ENCODE measurements at places on chromosomes 6 and 20.

- DNase-seq, result no peak
These were observed 24.8 kb upstream of the SPDEF start for GRCh38 chr6:34580707-34581560.

GRCh38 chr6:137977814-137978213 lies 110.8 kb downstream of the TNFAIP3 start:
- DNase-seq, result no peak

DNA sequence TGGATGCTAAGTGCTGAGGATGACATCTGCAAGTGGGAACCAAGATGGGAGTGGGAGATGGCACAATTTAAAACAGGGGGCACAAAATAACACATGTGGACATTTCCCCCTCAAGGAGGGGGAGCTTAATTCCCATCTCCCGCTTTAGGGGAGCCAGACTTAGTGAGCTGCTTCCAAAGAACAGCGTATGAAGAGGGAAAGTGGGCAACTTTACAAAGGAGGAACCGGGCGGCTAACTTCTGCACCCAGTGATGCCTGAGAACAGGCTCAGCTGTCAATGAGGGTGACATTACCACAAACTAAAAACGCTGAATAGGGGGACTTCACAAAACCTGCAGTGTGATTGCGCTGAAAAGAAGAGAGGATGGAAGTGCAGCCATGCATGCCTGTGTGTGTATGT lies 95.5 kb upstream of the NXT1 start:
- no peak for DNase-seq

GRCh38 chr20:59984541-59984940 lies 26.3 kb downstream of the CDH26 start:
- DNase-seq, result no peak

GRCh38 chr6:44933108-44933507 lies 395.0 kb upstream of the RUNX2 start:
- no peak for DNase-seq

- no peak for DNase-seq
These were observed 32.2 kb downstream of the TSHZ2 start for GRCh38 chr20:53004267-53004813.

GRCh38 chr6:85643537-85644278 lies 1.0 kb upstream of the SYNCRIP start:
- DNase-seq, result peak; percentile 60

DNA sequence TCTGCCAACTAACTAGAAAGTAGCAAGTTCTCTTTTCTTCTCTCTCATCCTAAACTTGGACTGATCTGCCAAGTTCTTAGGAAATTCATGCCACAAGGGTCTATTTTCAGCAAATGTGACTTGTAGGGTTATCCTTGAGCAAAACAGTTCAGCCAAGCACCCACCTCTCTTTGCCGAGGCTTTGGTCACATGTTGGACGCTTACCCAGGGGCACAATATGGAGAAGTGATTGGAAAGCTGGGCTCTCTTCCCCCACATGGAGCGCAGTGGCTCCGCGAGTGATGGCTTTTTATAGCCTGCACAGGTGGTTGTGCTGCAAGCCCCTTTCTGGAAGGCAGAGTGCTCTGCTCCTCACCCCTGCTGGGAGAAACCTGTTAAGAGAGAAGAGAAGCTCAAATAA lies 47.7 kb upstream of the FNDC1 start:
- DNase-seq, result no peak

DNA sequence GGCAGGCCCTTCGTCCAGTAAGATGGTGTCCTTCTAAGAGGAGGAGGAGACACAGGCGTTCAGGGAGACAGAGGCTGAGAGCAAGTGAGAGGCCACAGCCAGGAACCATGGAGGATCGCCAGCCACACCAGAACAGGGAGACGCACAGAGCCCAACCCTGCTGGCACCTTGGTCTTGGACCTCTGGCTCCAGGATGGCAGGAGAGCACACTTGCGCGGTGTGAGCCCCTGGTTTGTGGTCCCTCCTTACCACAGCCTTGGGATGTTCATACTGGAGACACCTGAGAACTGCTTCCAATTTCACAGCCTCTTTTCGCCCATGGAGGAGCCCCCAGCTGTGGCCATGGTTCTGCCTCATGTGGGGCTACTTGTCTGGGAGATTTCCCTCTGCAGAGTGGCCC lies 222.4 kb downstream of the DLL1 start:
- no peak for DNase-seq

GRCh38 chr6:33613795-33614168 lies 7.3 kb upstream of the ITPR3 start:
- DNase-seq, result no peak

DNA sequence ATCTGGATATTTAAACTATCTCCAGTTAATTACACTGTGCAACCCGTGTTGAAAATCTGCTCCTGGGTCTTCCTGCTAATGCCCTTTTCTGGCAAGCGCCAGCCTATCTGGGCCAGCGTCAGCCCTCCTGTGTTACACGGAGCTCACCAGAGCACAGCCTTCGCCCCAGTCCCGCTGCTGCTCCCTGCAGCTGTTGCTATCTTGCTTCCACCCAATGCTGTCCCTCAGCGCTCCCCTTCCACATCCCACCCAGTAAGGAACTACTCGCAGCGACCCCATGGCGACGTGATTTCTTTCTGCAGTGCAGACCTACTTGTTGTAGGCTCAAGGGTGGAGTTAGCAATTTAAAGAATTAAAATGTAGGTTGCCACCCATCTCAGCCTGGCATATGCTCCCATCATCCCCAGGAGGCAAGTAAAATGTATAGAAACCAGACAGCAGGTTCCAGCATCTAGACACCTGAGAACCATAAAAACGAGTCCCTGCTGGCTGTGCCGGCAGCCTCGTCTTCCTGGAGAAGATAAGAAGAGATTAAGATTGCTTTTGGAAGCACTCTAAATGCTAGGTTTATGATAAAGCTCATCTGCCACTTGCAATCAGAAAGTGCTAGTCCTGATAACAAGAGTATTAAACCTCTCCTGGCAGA lies 254.3 kb upstream of the FOXQ1 start:
- no peak for DNase-seq

DNA sequence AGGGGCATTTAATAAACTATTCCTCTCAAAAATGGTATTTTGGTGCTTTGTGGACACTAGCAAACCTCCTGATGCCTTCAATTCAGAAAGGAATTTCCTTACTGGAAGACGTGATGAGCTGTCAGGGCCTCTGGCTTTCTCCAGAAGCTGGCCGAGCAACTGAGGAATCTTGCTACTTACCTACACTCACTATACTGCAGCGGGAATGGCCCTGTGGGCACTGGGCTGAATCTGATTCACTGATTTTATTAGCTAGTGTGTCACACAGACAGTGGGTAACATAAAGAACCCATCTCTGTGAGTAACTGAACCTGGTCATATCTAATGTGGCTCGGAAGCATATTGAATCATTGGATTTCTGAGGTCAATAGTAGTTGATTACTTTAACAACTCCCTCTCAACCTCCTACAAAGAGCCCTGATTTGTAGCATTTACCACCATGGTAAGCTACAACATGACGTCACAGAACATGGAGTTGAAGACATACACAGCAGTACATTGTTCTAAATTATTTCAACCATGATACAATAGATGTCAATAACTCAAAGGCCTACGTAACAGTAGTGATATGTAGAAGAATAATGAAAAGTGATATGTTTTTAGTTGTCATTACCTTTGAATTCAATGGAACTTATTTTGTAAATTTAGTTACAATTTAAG lies 232.1 kb downstream of the SYNE1 start:
- DNase-seq, result no peak

DNA sequence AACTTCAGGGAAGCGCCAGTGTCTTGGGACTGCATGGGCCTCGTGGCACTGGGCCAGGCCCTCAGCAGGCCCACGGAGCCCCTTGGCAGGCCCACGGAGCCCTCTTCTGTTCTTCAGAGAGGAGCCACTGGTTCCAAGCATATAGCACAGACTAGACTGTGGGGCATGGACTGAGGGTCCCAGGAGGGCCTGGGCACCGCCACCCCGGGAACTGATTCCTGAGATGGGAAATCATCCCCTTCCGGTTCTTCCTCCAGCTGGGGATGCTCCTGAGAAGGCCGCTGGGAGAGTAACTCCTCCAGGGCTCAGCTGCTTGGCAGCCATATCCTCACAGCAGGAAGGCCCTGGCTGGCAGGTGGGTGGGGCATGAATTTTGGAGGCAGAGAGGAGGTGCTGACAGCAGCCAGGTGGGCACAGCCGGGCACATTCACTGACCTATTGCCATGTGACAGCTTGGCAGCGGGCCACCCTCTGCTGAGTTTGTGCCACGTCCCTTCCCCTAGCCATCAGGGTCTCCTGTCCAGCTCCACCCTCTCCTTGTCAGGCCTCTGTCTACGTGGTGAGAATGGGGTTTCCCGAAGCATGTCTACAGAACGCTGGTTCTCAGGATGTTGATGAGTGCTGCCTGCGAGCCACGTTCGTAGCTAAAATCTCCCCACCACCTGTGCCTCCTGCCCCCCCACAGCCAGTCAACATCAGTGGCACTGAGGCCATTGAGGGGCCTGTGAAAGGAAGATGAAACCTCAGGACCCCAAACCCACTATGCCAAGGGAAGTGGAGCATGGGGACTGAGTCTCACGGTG lies 152.1 kb downstream of the TAF4 start:
- DNase-seq, result no peak

DNA sequence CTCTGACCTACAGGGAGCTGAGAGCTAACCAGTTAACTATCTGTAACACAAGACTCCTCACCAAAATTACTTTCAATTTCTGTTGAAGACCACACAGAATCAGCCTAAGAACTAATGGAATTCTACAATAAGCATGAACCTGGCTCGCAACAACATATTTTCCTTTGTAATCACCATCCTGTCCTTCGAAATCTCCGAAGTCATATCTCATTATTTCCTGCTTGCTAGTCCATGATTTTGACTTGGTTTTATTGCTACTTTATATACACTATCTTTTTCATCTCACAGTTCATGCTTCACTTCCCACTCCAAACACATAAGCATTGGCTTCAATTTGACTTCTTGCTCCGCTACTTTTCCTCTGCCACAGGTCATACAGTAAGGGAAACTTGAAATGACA lies 405.8 kb upstream of the FKBP1C start:
- DNase-seq, result no peak

GRCh38 chr6:40524797-40525585 lies 62.2 kb downstream of the LRFN2 start:
- DNase-seq, result no peak
